ENCODE measurements at places on chromosomes 5 and 9.
A peak's percentile ranks its signal among the peaks of the same experiment; 100 is the strongest.

DNA sequence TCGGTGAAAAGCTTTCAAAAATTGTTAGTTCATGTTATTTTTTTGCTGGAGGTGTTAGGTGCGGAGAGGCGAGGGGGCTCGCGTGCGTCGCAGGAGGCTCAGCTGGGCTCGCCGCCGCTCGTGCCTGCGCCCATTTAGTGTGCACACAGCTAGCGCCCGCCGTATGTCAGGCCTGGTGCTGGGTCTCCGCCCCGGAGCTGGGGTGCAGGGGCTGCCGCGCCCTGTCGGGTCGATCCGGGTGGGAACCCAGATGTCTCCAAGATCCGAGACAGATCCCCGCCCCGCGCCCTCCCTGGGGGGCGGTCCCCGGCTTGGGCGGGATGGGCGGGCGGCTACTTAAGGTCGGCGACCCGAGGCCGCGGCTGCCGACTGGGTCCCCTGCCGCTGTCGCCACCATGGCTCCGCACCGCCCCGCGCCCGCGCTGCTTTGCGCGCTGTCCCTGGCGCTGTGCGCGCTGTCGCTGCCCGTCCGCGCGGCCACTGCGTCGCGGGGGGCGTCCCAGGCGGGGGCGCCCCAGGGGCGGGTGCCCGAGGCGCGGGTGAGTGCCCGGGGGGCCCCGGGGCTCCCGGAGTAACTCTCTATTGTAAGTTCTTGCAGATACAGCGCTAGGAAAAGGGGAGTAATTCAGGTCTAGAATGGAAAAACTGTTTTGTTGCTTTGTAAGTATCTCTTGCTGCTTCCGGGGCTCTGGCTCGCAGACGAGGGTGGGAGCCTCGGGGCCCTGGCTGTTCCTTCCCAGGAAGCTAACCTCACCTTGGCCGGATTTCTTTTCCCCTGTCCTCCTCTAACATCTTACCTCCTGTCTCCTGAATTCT lies 31.7 kb downstream of the GSN start:
- no peak for DNase-seq

- DNase-seq = no peak
These were observed 72.5 kb upstream of the CACNA1B start for GRCh38 chr9:137804908-137805630.

DNA sequence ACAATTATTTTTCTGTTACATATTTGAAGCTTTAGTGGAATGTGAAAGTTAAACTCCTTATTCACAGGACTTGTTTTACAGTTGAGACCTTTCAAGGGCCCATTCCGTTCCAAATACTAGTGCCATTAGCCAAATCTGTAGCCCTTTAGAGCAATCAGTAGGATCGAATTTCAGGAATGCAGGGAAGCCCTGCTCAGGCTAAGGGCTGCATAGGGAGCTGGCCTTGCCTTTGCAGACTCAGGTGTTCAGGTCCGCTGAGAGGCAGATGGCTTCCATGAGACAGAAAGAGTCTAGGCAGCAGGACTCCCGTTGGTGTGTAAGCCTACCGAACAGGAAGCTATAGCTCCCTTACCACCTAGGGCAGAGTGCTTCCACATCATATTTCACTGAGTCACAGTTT lies 150.1 kb upstream of the SLC27A6 start:
- no peak for DNase-seq

GRCh38 chr5:78632467-78632866 lies 16.1 kb downstream of the LHFPL2 start:
- DNase-seq = no peak

GRCh38 chr5:14167211-14167845 lies 24.2 kb downstream of the TRIO start:
- DNase-seq = no peak

- no peak for DNase-seq
These were observed 715.2 kb upstream of the ZNF608 start for GRCh38 chr5:125461641-125462072.

DNA sequence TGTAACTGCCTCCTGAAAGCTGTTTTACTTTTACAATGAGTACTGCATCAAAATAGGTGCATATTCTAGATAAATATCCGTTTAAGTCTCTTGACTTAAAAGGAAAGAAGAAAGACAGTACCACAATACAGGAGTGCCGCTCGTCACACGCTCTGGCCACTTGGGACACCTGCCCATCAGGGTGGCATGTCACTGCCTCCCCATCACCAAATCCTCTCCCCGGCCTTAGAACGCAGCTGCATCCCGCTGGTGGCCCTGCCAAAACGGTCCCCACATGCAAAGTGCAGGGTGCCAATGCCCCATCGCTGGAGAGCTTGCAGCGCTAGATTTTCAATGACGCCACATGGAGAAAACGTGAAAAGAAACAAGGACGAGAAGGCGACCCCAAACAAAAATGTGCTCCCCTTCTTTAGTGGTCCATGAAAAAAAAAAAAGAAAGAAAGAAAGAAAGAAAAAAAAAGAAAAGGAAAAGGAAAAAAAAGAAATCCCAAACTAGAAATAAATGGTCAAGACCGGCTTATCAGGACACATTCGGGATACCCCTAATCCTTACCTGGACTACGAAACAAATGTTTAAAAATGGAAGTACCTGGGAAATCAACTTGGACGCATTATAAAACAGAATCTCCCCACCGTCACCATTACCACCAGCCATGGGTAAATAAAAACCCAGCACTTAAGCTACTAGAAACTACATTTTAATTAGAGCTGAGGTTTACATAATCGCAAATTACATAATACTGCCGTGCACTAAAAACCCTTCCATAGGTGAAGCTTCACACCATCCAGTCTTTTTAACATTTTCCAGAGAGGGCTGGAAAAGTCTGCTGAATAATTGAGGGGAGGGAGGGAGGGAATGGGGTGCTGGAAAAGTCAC lies 1.0 kb downstream of the ANKH start:
- no peak for DNase-seq

DNA sequence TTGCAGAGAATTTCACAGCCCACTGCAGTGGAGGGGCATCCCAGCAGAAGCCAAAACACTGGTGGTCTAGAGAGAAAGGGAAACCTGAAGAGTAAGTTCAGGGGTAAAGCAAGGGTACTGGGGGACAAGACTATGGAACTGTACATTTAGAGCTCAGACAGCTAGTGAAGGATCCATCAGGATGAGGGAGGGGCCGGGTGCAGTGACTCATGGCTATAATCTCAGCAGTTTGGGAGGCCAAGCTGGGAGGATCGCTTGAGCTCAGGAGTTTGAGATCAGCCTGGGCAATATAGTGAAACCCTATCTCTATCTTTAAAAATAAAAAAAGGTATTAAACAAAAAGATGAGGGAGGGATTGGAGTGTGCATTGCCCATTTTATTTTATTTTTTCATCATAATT lies 7.8 kb upstream of the ANKH start:
- DNase-seq = no peak

DNA sequence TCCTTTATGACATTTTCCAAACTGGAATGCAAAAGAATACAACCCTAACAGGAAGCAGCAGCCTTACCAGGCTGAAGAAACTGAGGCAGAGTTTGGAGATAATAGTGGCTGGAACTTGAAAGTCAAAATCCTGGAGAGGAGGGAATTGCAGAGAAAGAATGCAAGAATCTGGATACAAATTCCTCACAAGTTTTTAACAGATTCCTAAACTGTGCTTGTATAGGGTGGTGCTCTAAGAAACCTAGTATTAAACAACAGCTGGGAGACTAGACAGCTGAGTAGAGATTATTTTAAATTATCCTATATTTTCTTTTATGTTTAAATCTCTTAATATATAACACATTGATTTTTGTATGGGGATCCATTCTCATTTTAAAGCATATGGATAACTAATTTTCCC lies 30.7 kb downstream of the INVS start:
- no peak for DNase-seq

DNA sequence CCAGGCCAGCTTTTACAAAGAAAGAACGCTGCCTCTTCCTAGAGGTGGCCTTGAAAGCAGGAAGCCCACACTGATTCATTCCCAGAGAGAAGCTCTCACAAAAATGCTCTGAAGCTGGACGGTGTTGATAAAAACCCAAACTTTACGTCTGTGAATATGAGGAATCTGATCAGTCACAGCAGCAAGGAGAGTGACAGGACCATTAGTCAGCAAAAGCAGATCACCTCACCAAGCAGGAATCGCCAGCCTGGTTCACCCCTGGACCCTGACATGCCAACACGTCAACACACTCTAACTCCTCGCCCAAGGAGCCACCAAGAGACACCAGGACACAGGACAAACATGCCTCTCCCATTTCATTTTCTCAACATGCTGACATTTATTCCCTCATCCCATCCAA lies 70.6 kb upstream of the ZNF622 start:
- DNase-seq = no peak

- DNase-seq = no peak
These were observed 165.0 kb upstream of the GLRA1 start for GRCh38 chr5:152089644-152090043.

DNA sequence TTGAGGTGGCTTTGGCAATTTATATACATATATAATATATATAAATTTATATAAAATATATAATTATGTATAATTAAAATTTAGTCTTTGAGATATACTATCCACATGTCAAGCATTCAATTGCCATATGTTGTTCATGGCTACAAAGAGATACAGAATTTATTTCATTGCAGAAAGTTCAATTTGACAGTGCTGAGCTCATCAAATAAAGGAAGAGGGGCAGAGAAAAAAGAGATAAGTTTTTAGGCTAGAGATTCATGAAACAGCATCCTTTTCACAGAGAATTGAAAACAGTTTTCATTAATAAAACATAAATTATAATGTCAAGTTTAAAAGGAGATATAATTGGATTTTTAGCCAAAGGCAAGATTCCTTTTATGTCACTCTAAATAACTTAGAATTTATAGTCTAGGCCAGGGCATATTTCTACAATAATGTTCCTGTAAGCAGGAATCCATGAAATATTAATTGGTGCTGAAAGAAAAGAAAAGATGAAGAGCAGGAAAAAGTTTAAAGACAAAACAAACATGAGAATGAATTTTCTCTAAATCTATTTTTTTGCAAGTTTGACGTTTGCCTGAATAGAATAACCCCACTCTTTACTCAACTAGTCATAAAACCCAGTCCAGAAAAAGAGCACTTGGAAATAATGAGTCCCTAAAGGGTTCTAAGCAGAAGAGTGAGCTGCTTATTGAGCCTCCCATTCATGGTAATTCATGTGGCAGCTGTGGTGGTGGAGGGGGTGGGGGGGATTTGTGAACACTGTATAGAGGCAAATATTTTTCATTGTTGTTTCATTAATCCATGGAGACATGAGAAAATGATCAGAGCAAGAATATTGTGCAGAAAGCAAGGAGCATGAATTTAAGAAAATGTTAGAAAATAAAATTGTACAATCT lies 1279.5 kb downstream of the CDH12 start:
- no peak for DNase-seq

- DNase-seq = no peak
These were observed 112.4 kb downstream of the INVS start for GRCh38 chr9:100211476-100211875.

DNA sequence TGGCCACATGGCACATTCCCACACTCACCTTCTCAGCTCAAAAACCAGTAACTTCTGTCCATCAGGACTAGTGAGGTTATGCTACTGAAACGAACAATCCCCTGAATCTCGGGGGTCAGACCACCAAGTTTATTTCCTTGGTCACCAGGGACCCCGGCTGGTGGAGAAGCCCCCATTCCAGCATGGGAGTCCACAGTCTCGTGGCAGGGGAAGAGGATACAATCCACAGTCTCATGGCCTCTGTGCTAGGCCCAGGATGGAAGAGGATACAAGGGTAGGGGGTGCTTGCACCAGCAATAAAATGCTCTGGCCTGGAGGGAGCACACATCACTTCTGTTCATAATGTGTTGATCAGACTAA lies 7.4 kb upstream of the CARD19 start:
- DNase-seq = no peak

- DNase-seq = no peak
These were observed 772 bp upstream of the TARS1 start for GRCh38 chr5:33439905-33440481.

GRCh38 chr9:98908897-98909634 lies 34.6 kb upstream of the COL15A1 start:
- peak; percentile 73 for DNase-seq

DNA sequence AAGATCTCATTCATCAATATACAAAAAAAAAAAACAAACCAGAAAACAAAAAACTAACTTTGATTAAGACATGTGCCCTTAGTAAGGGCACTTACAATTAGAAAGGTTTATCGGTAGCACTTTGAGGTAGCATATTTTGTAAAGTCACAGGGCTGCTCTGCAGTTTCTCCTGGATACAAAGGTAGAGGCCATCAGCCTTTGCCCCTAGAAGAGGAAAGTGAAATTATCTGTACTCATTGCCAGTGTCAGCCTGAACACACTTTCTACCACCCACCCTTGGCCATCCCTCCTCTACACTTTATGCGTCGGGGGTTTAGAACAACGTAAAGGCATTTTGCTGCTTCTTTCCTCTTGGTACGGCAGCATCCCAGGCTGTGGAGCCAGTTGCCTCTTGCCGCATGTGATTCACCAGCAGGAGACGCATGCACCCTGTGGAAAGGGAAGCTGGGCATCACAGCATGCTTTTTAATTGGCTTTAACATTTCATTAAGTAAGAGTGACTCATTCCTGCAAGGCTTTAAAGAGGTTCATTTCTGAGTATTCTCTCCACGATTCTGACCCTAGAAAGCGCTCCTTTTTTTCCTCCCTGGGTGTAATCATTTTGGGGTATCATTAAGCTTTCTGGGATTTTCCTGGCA lies 84.6 kb downstream of the CEMIP2 start:
- DNase-seq = no peak

DNA sequence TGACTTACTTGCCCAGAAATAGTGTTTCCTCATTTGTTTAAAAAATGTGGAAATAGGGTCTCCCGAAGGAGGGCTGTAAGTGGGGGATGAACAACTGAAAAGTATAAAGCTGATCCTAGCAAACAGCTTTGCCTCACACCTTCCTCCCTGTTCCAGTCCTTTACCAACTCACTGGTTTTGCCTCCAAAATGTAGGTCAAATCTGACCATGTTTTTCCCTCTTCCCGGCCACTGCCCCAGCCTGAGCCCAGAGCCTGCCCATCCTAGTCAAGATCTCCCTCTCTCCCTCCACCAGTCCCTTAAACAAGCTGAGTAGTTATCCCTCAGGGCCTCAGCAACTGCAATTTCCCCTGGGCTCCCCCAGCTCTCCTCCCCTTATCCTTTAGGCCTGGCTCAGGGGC lies 82.4 kb upstream of the FBXW11 start:
- DNase-seq = no peak

DNA sequence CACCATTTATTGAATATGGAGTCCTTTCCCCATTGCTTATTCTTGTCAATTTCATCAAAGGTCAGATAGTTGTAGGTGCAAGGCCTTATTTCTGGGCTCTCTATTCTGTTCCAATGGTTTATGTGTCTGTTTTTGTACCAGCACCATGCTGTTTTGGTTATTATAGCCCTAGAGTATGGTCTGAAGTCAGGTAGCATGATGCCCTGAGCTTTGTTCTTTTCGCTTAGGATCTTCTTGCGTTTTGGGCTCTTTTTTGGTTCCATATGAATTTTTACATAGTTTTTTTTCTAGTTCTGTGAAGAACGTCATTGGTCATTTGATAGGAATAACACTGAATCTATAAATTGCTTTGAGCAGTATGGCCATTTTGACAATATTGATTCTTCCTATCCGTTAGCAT lies 40.2 kb upstream of the IFNE start:
- no peak for DNase-seq
